Mesendoderm (in vitro differentiated cells): ENCODE measurements at places on chromosomes 3 and 15.

GRCh38 chr15:100094127-100094510, 247.7 kb downstream of the ADAMTS17 start:
- DNase-seq: no peak

GRCh38 chr3:100419406-100419805, 18.1 kb downstream of the LNP1 start:
- DNase-seq: no peak

DNA sequence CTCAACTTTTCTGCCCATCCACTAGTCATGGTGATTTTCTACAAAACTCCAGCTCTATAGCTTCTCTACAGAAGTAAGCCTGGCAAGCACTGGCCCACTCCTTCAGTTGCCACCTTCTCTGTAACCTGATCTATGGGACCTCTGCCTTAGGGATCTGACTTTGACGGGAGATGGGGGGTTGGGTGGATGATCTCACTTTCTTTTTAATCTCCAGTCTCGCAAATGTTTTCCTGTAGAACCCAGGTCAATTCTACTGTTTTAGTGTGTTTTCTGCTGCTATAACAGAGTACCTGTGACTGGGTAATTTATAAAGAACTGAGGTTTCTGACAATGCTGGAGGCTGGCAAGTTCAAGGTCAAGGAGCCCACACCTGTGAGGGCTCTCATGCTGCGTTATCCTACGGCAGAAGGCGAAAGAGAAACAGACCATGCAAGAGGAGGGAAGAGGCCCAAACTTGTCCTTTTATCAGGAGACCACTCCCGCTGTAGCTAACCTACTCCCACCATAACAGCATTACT, 189.9 kb upstream of the THRB start:
- DNase-seq: peak; percentile 72

DNA sequence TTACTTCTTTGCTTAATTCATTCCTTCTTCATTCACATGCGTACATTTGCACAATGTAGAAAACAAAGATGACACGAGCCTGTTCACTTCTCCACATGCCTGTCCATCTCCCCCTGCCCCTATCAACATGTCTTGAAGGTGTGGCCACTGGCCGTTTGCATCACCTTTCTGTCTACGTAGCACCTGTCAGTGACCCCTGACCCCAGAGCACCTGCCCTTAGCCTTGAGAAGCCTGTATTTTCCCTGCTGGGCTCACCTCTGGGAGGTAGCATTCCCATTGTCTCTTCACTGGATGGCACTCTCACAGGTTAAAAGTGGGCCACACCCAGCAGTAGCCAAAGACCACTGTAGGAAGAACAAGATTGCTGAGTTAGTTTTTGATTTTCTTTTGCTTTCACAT, 234.1 kb downstream of the THSD4 start:
- no peak for DNase-seq

DNA sequence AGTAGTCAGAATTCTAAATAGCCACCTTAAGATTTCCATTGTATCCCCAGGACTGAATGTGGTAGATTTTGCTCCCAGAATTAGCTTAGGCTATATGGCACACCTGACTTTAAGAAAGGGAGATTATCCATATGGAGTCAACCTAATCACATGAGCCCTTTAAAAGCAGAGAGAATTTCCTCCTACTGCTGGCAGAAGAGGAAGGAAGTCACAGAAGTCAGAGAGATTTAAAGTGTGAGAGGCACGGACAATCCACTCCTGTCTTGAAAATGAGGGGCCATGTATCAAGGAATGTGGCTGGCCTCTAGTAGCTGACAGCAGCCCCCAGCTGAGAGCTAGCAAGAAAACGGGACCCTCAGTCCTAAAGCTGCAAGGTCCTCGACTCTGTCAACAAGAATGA, 26.8 kb downstream of the LRRC31 start:
- no peak for DNase-seq

DNA sequence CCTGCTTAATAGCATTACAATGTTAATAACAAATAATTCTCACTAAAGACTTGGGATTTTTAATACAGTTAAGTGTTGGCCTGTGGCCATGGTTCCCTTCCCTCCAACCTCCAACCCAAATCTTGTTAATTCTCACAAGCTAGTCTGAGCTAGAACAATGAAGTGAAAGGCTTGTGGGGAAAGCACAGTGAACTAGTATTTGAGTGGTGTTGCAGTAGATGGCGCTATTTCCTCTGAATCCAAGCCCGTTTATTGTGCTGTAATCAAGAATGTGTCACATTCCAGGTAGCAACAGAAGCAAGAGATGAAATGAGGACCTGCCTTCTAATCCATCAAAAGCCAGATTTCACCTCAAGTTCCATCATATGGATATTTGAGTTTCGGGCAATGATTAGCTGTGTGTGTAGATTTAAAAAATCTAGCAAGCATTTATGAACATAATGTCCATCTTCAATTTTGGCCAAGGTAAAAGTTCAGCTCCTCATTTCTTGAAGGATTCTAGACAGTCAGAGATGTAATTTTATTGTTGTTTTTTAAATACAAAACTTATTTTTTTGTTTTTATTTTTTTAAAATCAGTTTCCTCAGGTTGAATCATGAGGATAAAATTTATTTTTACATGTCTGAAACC, 160.7 kb downstream of the SQOR start:
- DNase-seq: peak; percentile 89

GRCh38 chr3:45524565-45524964, 70.0 kb upstream of the LIMD1 start:
- peak; percentile 39 for DNase-seq

DNA sequence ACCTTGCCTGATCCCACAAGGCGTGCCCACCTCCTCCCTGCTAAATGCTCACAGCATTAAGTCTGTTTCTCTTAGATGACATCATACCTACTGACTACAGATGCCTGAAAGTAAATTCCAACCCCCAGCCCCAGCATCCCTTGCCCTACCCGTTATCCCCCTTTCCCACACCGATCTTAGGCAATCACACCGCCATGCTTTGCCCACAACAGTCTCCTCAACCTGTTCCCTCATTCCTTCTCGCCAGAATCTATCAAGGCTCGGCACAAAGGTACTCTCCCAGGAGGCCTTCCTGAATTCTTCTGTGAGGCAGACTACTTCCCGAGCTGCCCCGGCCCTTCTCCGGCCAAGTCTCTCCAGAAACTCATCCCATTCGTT, 789 bp upstream of the SEC61A1 start:
- peak; percentile 71 for DNase-seq

DNA sequence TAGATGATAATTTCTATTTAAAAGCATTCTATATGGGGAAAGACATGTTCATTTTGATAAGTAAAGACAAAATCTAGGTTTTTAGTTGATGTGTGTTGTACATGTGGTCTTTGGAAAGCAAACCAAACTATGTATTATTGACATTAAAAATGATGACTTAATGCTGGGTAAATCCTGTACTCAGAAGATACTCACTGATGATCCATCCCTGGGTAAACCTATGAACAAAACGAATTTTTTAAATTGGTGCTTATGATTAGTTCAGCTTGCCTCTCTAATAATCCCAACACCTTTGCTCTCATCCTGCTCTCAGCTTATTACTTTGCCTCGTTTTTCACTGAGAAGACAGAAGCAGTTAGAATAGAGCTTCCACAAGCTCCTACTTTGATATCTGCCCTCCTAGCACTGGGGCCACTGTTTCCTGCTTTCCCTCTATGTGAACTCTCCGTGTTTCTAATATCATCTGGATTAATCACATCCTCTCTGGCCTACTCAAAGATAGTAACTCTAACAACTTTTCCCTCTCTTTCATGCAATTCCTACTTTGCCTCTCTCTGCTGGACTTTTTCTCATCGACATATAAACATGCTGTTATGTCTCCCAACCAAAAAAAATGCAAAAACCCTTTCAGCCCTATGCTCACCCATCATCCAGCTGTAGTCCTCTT, 29.3 kb downstream of the RARRES1 start:
- DNase-seq: no peak

DNA sequence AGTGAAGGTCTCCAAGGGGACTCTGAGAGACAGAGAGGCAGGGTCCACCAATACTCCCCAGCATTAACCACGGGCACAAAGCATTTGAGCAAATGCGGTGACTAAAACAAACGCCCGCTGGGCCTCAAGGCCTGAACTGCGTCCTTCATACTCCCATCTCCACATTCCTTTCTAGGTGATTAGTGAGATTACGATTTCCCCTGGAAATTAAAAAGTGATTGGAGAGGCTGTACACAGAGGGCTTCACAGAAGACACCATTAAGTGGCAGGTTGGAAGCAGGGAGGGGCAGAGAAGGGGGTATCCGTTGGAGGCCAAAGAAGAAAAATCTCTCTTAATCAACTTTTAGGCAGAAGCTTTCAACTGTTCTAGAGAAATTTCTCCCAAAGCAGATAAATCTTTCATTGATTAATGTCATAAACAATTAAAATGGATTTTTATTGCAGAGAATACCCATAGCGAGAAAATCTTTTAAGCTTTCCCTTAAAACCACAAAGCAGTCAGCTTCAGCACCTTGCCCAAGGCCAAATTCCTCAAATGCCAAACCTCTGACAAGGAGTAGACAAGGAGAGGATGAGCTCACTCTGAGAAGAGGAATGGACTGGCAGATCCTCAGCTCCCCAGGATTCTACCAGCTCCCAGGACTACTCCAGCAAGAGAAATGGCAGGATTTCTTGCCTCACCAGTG, 38.2 kb downstream of the MB21D2 start:
- peak; percentile 99 for DNase-seq

DNA sequence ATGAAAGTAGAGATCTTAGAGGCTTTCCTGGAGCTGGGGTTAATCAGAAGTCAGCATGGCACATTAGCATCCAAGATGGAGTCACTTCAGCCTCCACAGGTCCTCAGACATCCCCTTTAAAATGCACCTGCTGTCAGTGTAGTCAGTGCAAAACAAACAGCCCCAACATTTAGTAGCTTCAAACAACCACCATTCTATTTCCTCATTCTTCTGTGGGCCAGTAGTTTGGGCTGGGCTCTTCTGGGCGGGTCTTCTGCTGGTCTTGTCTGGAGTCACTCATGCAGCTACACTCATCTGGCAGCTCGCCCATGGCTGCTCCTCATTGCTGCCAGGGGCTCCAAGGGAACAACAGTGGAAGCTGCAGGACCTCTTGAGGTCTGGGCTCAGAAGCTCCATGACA, 99.9 kb downstream of the TLE3 start:
- no peak for DNase-seq

DNA sequence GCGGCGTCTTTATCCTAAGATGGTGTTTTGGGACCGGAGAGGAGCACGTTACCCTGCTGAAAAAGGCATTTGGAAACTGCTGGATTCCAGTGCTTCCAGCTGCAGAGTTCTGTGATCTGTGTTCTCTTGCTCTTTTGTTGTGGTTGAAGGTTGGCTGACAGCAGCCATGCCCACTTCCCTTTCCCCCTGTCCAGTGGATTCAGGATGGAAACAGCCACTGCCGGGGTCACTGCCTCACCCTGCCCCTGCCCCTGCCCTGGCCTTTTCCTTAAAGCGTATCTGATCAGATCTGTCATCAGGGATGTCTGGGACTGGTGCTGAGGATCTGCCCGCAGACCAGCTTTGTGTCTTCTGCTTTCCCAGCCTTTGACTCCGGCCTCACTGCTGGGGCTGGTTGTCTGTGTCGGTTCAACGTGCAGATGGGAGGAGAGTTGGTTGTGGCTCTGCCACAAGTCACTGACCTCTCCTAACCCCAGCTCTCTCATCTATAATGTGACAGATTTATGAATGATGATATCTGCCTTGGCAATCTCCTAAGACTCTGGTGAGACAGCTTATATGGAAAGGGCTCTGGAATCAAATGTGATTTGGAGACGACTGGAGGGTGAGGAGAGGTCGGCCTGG, 219.4 kb upstream of the BHLHE40 start:
- DNase-seq: no peak

DNA sequence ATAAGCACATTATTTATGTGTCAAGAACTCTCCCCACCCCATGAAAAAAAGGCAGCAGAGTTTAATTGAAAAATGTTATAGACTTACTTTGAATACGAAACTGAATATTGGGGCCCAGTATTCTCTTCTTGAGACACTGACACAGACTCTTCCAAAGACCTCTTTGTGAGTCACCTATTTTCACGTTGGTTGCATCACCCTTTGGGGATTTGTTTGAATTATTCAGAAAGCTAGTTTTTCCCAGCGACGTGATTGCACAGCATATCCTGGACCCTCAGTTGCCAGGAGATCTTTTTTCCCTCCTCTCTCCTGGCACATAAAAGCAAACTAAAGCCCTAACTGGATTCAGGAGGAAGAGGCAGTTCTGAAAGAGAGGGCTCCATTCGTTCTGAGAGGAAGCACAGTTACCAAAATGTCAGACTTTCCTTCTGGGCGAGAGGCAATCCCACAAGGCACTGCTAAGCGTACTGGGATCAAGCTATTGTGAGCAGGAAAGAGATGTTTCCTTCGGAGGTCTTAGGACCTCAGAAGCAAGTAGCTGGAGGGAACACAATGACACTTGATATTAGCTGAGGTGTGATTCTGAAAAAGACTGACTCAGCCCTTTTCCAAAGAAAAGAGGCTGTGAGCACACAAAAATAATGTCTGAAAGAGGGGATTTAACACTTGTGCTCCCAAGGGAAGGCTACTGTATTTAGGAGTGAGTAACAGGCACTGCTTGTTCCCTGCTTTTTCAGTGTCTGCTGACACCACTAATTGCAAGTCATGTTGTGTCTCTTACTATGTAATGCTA, 65.8 kb upstream of the CADPS start:
- DNase-seq: peak; percentile 65

- no peak for DNase-seq
Observed at GRCh38 chr3:70476174-70476573, 163.7 kb upstream of the MDFIC2 start.

GRCh38 chr3:66320390-66320789, 99.6 kb downstream of the SLC25A26 start:
- DNase-seq: no peak

DNA sequence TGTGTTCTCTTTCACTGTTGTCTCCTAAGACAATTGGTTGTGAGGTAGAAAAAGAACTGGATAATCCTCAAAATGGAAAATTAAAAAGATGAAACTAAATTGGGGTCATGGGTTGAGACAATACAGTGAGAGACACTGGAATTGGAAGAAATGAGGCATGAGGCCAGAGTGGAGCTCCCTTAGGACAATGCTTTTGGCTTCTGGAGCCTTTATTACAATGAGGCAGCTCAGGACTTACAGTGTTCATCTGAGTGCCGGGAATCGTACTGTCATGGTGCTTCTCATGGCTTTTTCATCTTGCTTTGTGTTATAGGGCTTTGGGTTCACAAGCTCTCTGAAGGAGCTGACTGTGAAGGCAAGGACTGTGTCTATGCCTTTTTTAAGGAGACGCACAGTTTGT, 293.5 kb downstream of the SOX2 start:
- no peak for DNase-seq

- DNase-seq: peak; percentile 99
Observed at GRCh38 chr3:133988631-133989161, 41.0 kb downstream of the SLCO2A1 start.

DNA sequence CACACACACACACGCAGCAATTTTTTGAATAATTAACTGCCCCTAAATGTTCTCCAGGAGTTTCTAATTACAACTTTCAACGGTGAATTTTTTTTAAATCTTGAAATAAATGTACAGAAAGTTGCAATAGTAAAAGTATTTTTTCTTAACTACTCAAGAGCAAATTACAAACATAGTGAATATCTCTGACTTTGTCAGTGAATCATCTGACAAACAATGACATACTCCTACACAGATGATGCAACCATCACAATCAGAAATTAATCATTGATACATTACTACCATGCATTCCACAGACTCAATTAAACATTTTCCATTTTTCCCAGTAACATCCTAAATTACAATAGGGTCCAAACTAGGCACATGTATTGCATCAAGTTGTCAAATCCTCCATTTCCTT, 597.3 kb downstream of the NAALADL2 start:
- no peak for DNase-seq
